ENCODE measurements at places on chromosomes 4 and X.

GRCh38 chr4:115234405-115235093 is 121.1 kb upstream of the NDST4 start:
- no peak for DNase-seq

DNA sequence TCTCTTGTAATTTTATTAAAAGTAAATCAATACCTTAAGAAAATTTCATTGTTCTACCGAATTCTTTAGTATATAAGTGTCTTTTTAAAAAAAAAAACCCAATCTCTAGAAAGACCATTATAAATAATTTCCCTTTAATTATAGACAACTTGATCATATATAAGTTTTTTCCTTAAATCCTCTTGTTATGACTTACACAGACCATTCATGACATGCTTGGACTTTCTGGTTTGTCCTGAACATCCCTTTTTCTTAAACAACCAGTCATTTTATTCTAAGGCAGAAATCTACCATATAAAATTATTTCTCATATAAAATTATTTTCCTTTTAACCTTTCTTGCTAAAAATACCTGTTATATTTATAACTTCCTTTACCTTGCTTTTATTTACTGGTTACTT is 15.4 kb upstream of the FHDC1 start:
- no peak for DNase-seq

DNA sequence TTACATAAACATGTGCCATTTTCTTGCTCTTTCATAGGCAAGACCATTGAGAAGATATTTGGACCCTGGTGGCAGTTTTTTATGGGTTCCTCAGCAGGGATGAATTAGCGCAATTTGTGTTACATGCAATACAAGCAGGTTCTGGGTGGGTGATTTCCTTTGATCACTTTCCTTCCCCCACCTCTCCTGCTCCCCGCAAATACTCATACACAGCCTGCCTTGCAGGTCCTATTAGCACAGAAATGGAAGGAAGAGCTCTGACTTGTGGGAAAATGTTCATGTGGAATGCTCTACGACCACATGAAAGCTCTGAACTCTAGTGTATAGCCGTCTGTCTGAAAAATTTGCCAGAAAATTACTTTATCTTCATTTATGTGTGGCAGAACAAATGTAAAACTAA is 361.0 kb upstream of the FAT1 start:
- DNase-seq = no peak

- no peak for DNase-seq
Observed at GRCh38 chrX:1355131-1356046, 18.8 kb downstream of the IL3RA start.

GRCh38 chr4:90580326-90580725 is 453.1 kb downstream of the CCSER1 start:
- DNase-seq = no peak

GRCh38 chrX:101602077-101602476 is 15.7 kb downstream of the ARMCX6 start:
- DNase-seq = no peak

DNA sequence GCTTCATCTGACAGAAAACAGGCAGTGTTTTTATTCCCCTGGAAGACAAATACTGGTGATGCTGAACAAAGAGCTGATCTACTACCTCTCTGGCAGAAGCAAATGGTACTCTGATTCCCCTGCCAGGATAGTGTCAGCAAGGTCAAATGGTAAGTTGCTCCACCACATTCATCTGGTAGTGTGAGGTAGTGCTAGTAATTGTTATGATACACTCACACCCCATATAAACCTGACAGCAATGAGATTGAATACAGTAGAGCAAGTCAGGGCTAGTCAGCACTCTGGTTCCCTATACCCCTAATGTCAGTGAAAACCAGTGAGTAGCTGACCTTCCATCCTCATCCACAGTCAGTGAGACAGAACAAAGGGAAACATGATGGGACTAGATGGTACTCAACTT is 3.4 kb upstream of the SPIN4 start:
- no peak for DNase-seq

GRCh38 chr4:76342191-76342590 is 35.7 kb downstream of the STBD1 start:
- DNase-seq = no peak

GRCh38 chr4:106718548-106718947 is 317.6 kb downstream of the DKK2 start:
- no peak for DNase-seq

DNA sequence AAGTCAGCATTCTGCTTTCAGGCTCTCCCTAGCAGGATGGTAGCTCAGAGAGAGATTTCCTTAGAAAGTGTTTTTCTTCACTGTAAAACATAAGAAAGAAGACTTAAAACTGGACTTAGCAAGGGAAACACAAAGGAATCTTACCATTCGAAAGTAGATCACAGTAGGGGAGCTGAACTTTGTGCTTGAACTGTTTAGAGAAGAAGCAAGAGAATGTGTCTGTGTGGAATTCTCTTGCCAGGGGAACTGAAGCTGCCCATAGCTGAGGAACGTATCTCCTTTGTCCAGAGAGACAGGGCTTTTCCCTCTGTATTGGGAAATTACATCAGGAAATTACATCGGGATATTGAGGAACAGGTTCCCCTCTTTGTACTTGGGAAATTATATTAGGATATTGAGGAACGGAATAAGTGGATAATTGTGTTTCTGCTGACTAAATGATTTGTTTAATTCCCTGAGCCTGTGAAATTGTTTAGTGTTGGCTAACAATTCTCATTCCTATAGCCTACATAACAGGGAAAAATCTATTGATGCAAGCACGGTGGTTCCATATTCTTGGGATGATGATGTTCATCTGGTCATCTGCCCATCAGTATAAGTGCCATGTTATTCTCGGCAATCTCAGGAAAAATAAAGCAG is 21.2 kb downstream of the SRD5A3 start:
- no peak for DNase-seq

DNA sequence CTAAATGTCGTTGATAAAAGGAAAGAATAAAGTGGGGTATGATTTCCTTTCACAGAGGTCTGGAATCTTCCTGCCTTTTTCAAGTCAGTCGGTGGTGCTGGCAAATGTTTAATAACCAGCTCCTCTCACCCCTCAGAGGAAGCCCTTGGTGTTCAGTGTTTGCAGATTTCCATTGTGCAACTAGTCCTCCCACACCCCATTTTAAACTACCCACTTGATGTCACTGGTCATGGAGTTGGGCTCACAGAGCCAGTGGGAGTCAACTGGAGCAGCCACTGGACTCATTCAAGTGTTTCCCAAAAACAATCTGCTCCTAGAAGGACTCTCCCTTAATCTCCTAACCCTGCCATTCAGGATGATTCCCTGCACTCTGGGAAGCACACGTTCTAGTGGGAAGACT is 149.2 kb downstream of the PTTG2 start:
- DNase-seq = no peak

GRCh38 chr4:108947526-108947925 is 184.7 kb upstream of the ETNPPL start:
- DNase-seq = no peak

GRCh38 chr4:1297456-1298325 is 8.0 kb downstream of the MAEA start:
- no peak for DNase-seq

GRCh38 chr4:79920163-79920853 is 152.7 kb downstream of the ANTXR2 start:
- no peak for DNase-seq

DNA sequence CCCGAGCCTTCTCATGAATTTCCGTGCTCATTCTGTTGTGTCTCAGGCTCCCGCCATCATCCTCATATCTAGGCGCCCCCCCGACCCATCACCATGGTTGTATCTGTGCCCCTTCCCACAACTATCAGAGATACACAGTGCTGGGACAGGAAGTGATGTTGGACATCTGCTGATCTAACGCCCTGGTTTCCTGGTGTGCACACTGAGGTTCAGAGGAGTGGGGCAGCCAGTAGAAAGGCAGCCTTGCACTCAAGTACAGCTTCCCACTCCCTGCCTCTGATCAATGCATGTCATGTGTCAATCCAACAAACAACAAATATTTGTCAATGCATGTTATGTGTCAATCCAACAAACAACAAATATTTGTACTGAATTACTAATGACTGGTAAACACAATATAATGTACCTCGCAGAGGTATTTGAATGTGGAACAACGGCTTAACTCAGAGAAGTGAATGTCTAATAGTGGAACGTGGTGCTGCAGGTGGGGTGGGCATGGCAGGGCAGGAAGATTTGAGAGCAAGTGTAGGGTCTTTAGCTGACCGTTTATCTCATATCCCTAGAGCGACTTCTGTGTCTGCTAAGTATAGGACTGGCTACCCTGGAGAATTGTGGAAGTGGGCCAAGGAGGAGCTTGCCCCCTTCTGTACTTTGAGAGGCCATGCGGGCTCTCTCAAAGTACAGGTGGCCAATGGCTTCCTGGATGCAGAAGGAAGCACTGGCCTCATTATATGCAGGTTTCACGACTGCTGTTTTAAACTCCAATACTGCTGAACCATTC is 10.3 kb upstream of the SEL1L3 start:
- no peak for DNase-seq

GRCh38 chrX:85084770-85085393 is 81.2 kb downstream of the APOOL start:
- no peak for DNase-seq

DNA sequence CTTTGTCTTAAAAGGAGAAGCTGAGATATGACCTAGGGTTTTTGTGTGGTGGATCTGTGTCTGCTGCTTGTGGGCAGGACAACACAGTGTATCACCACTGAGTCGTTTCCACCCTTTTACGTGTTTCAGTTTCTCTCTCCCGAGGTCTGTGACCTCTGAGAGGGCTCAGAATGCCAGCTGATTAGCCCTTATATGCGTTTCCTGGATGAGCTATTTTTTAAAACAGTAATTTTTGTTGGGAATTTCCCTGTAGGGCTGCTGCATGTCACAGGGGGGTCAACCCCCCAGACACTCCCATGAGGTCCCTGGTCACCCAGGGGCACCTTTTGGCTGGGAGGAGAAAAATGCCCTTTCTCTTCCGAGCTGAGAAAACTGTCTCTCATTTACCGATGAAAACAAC is 170.4 kb upstream of the CASK start:
- DNase-seq = no peak

GRCh38 chr4:53089936-53090729 is 228.0 kb downstream of the RASL11B start:
- DNase-seq = no peak

DNA sequence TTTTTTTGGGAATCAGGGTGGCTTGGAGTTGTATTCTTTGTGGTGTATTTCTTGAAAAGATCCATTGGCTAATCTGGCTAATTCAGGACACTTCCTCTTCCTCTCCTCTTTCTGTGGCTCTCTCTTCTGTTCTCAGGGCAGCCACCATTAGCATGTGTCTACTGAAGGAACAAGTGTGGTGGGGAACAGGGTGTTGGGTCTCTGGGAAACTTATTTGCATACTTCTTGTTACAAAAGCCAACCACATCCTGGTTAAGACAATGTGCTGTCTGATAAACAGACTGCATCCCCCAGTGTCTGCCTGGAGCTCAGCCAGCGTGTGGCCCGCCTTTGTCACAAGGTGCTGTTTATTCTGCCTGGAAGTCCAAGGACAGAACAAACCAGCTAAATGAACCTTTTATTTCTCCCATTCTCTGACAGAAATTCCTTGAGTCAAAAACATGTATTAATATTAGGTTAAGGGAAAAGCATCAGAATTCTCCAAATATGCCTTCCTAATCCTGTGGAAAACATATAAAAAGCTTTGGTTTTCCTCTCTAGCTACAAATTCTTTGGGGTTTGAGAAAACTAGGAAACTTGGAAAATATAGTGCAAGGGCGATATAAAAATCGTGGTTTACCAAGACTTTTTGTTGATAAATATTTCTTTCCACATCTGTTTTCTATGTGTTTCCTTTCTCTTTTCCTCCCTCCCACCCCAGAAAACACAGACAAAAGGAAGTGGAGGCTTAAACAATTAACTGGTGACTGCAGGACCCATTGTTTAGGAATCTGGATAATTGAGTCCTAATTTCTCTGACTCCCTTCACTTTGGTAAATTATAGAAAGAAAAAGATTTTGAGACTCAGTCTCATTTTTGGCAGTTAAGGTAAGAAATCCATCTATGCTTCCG is 203.6 kb downstream of the SPRY1 start:
- DNase-seq = no peak

GRCh38 chrX:11137543-11138139 is 26.5 kb downstream of the HCCS start:
- no peak for DNase-seq

DNA sequence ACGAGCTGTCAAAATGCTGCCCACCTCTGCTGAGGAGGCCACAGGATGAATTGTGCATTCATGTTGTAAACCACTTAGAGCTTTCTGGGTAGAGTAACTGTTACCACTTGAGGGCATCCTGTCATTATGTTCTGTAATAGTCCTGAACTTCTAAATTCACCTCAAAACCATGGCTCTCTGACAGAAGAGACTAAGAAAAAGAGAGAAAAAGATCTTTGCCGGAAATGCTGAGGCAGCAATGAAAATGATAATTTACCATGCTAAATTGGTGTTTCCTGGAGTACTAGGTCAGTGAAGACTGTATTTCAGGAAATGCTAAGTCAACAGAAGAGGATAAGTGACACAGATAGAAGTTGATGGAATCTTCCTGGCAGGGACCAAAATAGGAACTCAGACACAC is 942.3 kb upstream of the SLIT2 start:
- DNase-seq = no peak

DNA sequence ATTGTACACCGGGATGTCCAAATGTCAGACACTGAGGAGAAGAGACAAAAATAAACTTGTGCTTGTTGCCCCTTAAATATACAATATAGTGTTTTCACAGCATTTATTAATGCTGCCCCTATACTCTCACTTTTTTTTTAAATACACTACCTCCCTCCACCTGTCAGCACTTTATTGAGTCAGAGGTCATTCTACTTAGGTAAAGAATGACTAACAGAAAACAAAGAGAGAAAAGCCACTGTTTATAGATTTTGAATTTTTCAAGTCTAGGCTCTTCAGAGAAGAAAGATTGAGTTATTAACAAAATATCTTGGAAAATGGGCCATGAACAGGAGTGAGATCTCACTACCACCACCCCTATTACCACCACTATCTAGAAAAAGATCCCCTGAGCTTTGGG is 58.1 kb downstream of the NIPAL1 start:
- DNase-seq = no peak

- DNase-seq = no peak
Observed at GRCh38 chrX:46321676-46322075, 223.5 kb downstream of the ZNF674 start.

- no peak for DNase-seq
Observed at GRCh38 chr4:39636531-39637184, 2.0 kb downstream of the SMIM14 start.

DNA sequence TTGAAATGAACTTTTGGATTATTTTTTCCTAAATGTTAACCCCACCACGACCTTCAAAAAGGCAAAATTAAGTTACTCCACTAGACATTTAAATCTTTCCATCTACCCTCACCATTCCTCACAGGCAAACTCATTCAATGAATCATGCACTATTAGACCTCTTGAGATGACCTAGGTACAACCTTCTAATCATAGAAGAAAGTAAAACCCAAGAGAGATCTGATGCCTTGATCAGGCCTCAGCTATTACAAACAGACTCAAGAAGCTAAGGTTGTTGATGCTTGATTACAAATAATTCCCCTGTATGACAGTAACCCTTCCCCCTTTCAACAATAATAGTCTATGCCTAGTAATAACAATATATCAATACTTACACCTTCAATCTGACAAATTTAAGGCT is 18.9 kb downstream of the TAPT1 start:
- DNase-seq = no peak

Data from esophagus squamous epithelium (tissue), 5 donors.